ENCODE measurements at places on chromosomes 11 and 22.
A peak's percentile ranks its signal among the peaks of the same experiment; 100 is the strongest.

DNA sequence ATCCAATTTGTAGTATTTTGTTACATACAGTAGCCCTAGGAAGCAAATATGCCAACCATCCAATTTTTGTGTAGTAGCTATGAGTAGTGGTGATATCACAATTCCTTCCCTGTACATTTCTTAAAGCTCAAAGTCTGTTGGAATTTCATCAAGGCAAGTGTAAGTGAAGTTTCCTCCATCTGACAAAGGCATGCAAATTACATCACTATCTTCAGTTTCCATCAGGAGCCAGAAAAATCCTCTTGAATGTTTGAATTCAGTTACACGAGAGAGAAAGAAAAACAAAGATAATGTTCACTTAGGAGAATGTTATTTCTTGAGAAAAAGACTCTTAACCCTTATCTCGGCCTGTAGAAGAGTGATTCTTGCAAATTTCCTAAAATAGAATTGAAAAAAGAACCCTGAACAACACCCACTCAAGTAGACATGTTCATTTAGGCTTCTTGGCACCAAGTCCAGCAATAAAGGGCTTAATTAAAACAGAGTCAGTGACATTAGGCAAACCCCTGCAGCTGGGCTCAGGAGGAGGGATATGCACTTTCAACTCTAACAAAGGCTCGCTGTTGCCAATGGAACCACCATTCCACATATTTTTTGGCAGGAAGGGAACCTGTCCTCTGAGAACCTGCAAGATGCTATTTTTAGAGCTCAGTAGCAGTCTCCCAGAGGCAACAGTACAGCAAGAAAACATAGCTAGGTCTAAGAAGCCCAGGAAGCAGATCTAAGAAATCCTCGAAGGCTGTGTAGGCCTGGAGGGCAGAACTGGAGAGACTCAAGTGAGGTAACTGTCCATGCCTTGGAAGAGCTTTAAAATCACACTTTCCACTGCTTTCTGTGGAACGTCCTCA is 144.6 kb downstream of the CCDC81 start:
- DNase-seq = peak; percentile 53

DNA sequence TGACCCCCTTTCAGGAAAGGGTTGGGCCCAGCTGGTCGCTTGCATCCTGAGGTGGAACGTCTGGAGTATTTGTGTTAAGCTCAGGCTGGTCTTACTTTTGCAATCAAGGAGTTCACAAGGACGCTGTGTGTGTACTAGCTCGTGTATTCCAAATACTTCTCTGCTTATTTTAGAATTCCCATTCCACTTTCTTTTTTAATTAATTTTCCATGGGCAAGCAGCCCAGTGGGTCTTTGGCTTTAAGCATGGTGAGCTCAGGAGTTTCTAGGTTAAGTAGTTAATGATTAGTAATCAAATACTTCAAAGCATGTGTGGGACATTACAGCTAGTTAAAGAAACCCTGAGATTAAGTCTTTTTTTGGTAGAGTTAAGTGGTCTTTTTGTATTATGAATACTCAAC is 68.6 kb downstream of the CSNK2A3 start:
- no peak for DNase-seq

- no peak for DNase-seq
Measured at GRCh38 chr11:22666688-22667439, 453 bp downstream of the GAS2 start.

DNA sequence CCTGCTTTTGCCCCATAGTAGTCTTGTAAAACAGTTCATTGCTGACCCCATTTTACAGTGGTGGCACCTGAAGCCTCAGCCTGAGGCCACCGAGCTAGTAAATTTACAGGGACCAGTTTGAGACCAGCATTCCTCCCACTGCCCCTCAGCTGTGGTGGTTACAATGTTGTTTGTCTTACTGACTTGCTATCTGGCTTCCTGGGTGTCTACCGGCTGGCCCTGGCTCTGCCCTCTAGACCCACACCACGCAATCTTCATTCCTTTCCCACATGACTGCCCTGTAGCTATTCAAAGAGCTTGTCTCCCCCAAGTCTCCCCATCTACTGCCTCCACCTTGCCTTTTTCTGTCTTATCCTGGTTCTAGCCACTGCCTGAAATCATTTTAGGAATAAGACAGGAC is 20.8 kb downstream of the PIK3IP1 start:
- no peak for DNase-seq

DNA sequence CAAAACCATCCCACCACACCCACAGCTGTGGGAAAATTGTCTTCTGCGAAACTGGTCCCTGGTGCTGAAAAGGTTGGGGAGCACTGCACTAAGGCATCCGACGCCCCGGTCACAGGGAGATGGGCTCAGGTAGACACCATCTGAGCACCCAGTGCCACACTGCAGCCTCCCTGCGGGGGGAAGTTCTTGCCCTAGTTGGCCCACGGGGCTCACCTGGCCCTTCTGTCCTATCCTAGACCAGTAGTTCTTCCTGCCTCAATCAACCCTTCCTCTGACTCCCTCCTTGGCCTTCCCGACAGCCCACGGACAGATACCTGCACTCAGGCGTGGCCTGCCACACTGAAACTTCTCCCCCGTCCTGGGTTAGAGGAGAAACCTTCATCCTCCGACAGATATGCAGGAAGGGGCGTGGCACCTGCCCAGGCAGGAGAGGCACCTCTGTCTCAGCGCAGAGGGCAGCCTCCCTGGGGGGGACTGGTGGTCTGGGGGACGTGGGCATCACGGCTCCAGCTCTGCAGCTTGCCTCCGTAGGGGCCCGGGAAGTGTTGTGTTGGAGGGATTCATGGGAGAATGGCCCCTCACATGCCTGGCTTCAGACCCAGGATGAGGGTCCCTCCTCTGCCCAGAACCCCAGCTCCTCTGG is 4.5 kb downstream of the ANO9 start:
- no peak for DNase-seq

GRCh38 chr11:112785719-112786118 is 175.5 kb upstream of the NCAM1 start:
- DNase-seq = peak; percentile 68

GRCh38 chr11:115269191-115269950 is 234.8 kb downstream of the CADM1 start:
- no peak for DNase-seq

GRCh38 chr11:48161951-48162884 is 54.4 kb upstream of the OR4B1 start:
- no peak for DNase-seq

- no peak for DNase-seq
Measured at GRCh38 chr22:17743661-17744411, 30.4 kb downstream of the BID start.

GRCh38 chr11:120209746-120210625 is 846 bp upstream of the OAF start:
- DNase-seq = no peak

- DNase-seq = no peak
Measured at GRCh38 chr22:47002692-47003091, 240.2 kb downstream of the TBC1D22A start.

Measured in astrocyte of the cerebellum (primary cell).